ENCODE measurements at places on chromosomes 1 and 21.
A peak's percentile ranks its signal among the peaks of the same experiment; 100 is the strongest.

GRCh38 chr1:169363046-169363730 lies 4.4 kb downstream of the NME7 start:
- DNase-seq = no peak

DNA sequence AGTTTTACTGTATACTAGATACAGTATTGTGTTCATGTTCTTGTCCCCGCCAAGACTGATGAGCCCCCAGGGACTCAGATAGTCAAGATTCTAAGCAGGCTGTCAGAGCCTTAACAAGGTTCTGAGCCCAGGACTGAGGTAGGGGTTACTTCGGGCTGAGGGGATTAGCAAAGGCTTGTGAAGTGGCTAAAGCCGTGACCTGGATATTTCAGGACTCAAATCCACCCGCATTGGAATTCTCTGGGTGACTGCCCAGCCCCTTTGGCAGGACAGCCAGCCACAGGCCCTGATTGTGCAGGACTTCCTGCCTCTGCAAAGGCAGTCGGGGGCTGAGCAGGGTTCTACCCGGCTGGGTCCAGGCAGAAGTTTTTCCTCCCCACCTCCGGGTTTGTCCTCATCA lies at the start of gene PLA2G5:
Gene PLA2G5 (plus strand): TSS at position 321 of the 400 bp plus-strand sequence. CDS start 14,637 bp downstream, outside the sequence.
- no peak for DNase-seq

DNA sequence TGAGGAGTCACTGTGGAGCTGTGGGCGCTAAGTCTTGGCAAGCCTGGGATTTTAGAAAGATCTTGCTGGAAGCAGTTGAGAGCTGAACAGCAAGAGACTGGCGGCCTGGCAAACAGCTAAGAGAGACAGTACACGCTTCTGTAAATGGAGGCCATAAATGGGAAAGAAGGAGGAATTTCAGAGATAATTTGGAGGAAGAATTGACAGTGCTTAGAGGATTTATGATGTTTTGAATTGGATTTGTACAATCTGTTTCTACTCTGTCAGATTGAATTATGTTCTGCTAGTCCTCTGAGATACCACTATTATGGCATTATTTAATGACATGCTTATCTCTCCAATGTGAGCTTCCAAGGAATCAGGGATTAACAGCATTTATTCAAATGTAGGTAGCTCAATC lies 50.1 kb downstream of the ABCA4 start:
- DNase-seq = no peak

- DNase-seq = no peak
Observed at GRCh38 chr1:110916669-110917306, 43.8 kb downstream of the CD53 start.

- no peak for DNase-seq
Observed at GRCh38 chr1:5570931-5571330, 421.3 kb downstream of the NPHP4 start.

DNA sequence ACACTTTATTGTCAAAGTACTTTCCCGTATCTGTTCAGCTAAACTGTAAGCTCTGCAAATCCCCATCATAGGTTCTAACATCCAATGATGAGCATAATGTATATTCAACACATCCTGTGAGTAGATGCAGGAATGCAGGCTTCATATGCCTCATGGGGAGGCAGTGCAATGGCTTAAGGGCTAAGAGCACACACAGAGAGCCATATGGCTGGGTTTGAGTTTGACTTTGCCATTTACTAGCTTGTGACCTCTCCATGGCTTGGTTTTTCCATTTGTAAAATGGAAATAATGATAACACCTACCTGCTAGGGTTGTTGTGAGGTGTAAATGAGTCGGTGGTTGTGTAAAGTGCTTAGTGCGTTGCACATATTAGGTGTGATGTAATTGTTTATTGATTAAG lies 13.4 kb downstream of the RCSD1 start:
- no peak for DNase-seq

GRCh38 chr1:160716013-160716412 lies 4.4 kb upstream of the CD48 start:
- DNase-seq = no peak

GRCh38 chr1:64173336-64173940 lies 30.0 kb upstream of the UBE2U start:
- no peak for DNase-seq

GRCh38 chr1:5501206-5501930 lies 490.9 kb downstream of the NPHP4 start:
- DNase-seq = no peak

DNA sequence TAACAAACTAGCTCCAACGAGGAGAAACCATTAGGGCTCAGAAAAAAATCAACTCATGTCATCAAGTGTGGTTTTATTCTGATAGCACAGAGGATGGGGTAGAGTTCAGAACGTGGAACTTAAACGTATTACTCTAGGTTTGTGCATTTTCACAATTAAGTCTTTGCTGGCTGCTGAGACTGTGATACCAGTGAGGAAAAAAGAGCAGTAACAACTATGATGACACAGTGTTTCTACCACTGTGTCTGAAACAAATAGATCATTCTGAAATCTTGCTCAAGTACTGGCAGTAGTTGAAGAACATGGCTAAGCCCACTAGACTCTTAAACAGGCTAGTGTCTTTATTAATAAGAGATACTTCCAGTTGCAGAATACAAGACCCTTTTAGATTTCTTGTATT lies 31.0 kb downstream of the NUCKS1 start:
- DNase-seq = no peak

DNA sequence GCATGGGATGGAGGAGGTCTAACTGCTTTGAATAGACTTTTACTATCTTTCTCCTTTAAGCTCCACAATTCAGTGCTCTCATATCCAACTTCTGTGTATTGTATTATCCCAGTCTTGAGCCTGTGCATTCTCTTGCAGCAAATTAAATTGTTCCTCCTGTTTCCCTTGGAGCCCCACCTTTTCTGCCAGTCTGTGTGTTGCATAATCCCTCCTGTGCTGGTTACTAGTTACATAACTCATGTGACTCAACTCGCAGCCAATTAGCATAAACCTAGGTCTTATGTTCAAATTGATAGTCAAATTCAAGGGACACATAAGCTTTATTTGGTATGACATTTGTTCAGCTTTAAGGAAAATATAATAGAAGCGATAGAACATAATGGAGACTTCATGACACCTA lies 1863.5 kb downstream of the MRPL39 start:
- no peak for DNase-seq

DNA sequence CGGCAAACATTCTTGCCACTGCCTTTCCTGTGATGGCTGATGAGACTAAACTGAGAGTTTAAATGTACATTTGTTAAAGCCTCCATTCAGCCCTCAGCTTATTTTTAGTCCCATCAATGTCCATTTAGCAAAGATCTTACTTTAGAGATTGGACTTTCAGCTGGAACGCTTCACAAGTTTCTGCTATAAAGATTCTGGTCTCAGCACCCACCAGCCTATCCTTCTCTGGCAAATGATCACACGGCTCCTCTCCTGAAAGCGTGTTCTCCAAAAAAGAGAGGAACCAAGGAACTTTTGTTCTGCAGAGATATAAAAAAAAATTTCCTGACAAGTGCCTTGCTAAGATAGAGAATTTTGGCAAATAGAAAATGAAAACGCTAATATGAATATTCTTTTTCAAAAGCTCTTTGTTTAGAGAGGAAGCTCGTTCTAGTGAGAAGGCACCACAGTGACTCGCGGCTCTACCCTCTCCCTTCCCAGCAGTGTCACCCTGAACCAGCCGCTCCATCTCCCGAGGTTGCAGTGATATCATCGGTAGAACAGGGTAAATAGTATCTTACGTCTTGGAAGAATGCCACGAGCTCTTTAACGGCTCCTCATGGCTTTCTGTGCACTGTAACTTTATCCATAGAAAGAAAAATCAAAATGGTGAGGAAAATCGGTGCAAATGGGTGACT lies 200.2 kb downstream of the APP start:
- DNase-seq = no peak

GRCh38 chr1:6131561-6131960 lies 48.6 kb downstream of the CHD5 start:
- DNase-seq = no peak

DNA sequence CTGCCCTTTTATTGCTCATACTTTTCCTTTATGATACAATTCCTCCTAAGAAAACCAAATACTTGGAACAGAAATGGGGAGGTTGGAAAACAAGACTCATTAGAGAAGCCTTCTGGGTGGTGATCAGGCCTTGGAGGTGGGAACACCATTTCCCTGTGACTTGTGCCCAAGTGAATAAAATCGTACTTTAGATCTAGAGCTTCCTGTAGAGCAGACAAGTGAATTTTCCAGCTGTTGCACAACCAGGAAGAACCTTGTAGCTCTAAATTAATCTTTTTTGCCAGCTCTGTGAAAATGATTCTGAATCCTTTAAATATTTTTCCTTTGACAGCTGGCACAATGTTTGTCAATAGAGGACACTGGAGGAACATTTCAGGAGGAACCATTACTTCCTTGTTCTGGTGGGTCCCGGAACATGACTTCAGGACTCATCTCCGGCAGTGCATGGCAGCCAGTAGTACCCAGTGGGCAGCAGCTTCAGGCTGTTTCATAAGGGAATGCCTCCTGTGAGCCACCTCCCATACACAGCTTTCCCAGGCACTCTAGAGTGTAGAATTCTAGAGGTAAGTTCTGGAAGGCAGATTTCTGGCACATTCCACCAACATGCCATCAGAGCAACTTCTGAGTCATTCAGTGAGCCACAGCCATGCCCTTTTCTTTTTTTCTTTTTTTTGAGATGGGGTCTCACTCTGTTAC lies 5.5 kb upstream of the SNAPIN start:
- DNase-seq = peak; percentile 60

DNA sequence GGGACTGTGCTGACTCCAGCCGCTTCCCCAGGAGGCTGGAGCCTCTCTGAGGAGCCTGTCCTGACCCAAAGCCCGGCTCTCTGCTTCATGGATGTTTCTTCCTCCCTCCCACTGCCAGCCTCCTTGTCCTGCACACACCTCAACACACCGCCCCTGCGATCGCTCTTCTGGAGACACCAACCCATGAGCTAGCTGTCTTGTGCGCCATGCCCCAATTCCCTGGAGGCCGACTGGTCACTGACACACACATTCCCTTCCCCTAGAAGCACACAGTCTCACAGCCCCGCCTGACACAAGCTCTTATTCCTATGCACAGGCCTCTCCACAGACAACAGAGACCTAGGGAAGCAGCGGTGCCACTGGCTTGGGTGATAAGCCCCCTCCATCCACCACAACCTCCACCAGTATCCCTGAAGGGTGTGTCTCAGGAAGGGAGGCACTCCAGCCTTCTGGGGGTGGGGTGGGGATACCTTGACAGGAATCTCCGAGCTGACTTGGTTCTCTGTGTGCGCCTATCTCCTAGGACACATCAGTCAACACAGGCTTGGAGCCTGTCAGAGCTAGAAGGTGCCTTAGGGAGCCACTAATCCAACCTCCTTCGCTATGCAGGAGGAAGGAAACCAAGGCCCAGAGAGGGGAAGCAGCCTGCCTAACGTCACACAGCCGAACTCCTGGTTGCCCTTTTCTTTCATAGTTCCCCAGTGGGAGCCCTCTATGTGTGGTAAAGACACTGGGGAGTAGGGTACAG lies 31.1 kb downstream of the AHDC1 start:
- DNase-seq = no peak

GRCh38 chr1:232045139-232045994 lies 418.8 kb downstream of the DISC1 start:
- DNase-seq = no peak

DNA sequence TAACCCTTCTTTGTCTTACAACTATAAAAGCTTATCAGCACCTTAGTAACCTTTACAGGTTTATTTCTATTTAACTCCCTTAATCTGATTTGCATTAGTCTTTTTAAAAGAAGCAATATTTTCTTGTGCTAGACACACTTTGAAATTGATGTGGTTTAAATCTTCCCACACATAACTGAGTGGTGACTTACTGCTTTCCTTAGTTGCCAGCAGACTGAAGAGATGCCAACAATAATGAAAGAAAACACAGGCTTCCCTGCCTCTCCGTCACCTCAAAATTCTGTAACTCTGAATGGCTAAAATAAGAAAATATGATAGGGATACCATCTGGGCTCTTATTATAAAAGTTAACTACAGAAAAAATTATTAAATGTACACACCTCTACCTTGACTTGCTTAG lies 196.8 kb downstream of the PTBP2 start:
- no peak for DNase-seq

DNA sequence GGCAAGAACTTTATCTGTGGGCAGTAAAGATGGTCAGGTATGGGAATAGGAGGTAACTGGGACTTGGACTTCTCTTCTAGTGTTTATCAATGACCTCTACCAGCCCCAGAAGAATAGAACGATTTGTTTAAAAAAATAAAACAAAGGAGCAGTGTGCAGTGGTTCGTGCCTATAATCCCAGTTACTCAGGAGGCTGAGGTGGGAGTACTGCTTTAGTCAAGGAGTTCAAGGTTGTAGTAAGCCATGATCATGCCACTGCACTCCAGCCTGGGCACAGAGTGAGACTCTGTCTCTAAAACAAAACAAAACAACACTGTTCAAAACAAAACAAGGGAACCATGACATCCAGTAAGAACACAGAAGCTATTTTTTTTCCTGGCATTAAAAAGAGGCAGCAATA lies 4.3 kb downstream of the RNF19B start:
- DNase-seq = no peak

DNA sequence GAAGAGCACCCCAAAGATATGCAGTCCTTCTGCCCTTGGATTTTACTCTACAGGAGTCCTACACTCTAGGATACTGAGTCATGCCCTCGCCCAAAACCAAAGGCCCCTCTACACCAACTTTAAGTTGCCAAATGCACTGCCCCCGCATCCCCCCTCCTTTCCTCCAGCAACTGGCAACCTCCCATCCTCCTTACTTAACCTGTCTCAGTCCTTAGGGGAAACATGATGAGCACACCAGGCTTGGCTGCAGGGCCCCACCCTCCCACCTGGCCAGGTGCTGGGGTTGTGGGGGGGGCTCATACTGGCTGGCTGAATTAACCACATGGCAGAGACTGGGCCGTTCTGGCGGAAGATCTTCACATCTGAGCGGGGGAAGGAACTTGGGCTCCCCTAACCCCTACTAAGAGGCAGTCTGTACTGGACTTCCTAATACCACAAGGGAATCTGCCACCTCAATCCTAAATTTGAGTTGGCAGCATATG lies 1.2 kb downstream of the HDGF start:
- DNase-seq = peak; percentile 70

- DNase-seq = peak; percentile 18
Observed at GRCh38 chr1:87331365-87332241, 2.9 kb downstream of the LMO4 start.

GRCh38 chr21:37337831-37338230 lies 28.7 kb upstream of the DYRK1A start:
- no peak for DNase-seq

- DNase-seq = peak; percentile 43
Observed at GRCh38 chr1:28329395-28330153, 734 bp downstream of the MED18 start.

DNA sequence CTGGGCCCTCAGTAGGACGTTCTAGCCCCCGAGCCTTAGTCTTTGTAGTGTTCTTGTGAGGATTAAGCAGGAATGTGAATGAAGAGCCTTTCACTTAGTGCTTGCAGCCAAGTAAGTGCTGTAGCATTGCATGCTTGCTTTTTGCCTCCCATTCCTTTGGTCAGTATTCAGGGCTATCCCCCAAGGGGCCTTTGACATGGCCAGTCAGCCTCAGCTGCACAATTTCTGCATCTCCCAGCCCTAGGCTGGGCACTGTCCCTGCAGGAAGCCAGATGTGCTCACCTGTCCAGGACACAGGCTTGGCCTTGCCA lies 30.5 kb downstream of the SOX13 start:
- DNase-seq = no peak

Measured in CD14-positive monocyte (primary cell).